ENCODE measurements at places on chromosomes 5 and 9.

DNA sequence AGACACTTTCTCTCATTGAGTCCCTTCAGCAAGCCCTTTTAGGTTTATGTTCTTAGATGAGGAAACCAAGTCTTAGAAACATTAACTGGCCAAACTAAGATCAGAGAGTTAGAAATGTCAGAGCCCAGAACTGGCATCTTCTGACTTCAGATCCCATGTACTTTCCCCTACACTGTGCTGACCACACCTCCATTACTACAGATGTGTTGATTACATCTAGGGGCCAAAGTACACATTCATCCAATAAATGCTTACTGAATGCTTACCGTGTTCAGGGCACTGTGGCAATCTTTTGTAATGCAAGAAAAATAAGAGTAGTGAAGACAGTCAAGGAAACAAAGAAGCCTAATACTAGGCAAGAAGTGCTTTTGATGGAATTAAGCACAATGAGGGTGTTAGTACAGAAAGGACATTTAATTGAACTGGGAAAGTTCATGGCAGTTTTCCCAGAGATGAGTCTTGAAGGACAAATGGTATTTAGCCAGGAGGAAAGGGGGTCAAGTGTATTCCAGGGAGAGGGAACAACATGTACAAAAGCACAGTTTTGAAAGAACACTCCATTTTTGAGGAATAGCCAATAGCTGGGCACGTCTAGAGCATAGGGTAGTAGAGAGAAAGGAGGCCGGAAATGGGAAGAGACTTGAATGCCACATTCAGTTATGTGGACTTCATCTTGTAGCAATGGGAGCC lies 89.7 kb upstream of the CDKN2B start:
- no peak for DNase-seq

- DNase-seq = no peak
These were observed 65.8 kb upstream of the S1PR3 start for GRCh38 chr9:88925481-88925880.

DNA sequence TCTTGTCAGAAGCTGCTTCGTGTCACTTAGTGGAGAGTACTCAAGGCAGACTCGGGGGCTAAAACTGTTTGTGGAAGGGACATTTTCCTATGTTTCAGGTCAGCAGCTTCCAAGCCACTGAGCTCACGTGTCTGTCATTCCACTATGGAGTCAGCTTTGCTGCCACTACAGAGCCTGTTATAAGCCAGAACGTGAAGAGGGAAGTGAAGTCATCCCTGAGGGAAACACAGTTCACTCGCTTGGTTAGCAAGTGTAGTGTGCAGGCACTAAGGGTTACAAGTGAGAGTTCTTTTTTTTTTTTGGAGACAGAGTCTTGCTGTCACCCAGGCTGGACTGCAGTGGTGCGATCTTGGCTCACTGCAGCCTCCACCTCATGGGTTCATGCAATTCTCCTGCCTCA lies 24.5 kb upstream of the LTC4S start:
- DNase-seq = no peak

DNA sequence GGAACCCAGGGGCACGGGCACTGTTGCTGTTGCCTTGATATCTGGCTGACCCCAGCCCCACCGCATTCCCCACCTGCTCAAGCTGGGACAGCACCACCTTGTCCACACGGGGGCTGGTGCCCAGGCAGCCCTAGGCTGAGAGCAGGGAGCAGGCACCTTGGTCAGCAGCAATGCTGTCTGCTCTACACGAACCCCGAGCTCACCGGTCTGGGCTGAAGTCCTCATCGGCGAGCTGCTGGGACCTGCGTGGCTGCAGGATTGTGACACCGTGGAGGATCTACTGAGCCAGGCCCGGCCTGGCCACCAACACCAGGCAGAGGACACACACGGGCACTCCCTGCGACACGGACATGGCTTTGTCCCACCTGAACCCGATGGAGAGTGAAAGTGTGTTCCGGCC lies 78.1 kb downstream of the KCNT1 start:
- DNase-seq = no peak

GRCh38 chr9:4690144-4690543 lies 10.8 kb downstream of the CDC37L1 start:
- no peak for DNase-seq

- DNase-seq = no peak
These were observed 18.4 kb upstream of the GBGT1 start for GRCh38 chr9:133182151-133182550.

GRCh38 chr5:166324372-166324771 lies 1967.1 kb upstream of the WWC1 start:
- no peak for DNase-seq

DNA sequence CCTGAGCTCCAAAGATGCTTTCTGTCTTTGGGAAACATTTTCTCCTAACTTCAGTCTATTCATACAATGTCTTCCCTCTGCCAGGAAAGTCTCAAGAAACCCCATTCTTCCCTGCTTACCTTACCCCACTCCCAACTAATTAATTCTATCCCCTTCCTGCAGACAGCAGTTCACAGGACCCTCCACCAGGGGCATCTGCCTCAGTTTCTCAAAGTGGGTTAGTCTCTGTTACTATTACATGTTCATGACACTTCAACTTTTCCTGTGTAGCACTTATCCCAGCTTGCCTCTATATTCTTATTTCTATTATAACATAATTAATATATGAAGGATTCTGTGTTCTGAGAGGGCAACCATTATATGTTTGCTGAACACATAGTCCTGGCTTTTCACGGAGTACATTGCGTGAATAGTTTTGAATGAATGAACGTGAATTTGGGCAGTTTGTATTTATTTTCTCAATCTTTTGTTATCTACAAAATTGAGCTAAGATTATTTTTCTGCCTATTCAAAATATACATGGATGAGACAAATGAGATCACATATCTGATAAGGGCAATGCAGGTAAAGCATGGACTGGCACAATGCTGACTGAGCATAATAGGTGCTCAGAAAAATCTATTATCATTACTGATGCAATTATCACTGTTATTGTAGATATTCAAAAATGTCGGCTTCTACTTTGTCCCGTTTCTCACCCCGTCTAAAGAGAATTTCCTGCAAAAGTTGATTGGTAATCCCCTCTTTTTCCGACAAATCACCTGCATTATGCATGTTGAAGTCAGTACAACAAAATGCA lies 341.1 kb downstream of the BRINP1 start:
- no peak for DNase-seq

DNA sequence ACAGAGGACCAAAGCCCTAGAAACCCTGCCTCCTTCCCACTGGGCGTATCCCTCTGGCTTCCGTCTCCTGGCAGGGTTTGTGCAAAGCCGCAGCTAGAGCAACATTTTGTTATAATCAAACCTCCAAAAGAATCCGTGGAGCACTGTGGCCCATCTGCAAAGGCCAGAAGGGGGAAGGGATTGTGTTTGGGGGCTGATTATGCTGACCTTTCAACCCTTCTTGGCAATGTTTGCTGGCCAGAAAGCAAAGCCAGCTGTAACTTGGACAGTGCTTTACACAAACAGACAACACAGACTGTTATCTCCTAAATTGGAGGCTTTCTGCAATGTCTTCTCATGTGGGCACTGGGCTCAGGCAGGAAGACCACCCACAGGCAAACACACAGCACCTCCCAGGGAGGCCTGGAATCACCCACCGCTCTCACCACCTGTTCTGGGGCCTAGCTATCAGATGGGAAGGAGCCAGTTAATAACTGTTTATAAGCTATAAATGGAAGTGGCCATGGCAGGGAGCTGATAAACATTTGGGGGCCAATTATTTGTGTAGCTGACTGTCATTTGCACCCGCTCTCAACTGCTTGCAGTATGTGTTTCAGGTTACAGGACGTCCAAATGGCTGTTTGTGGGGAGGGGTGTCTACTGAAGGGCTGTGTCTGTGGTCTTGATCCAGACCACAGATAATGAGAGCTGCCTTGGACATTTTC lies 121.6 kb upstream of the ERCC6L2 start:
- no peak for DNase-seq

GRCh38 chr9:132903574-132904492 lies 25.1 kb downstream of the SPACA9 start:
- no peak for DNase-seq

- no peak for DNase-seq
These were observed 1.5 kb downstream of the MEIKIN start for GRCh38 chr5:131943916-131944315.

All from DMS53 (cell line).